ENCODE measurements at places on chromosomes 11 and 22.

DNA sequence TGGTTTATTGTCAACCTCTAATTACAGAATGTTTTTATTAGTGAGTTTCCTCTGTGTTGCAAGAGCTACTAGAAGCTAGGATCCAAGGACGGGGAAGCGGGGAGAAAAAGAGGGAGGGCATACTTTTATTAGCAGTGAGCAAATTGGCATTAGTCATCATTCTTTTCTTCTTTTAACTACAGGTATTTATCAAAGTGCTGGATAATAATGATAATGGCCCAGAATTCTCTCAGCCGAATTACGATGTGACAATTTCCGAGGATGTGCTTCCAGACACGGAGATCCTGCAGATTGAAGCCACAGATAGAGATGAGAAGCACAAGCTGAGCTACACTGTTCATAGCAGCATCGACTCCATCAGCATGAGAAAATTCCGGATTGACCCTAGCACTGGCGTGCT lies 179.7 kb upstream of the MTNR1B start:
- no peak overlapping the region for H3K27ac ChIP-seq
- H3K4me3 ChIP-seq = no peak overlapping the region
- no peaks in the 10 kb centered on the region for H3K36me3 ChIP-seq
- H3K27me3 ChIP-seq = peaks cover 3% of the 10 kb centered on the region
- no peak for DNase-seq

DNA sequence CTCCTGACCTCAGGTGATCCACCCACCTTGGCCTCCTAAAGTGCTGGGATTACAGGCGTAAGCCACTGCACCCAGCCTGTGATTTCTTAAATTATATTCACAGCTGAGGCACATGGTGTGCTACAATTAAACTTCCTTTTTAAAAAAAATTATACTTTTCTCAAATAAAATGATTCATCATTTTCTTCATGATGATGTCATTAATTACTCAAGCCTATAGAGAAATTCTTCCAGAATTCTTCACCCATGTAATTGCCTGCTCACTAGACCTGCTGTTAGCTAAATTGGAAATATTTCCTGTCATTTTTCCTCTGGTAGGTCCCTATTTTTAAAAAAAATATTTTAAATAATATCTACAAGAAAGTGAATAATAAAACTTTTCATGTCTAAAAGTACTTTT lies 440.0 kb upstream of the ANO3 start:
- no peak for DNase-seq
- peaks cover 2% of the 10 kb centered on the region for H3K27me3 ChIP-seq
- H3K4me3 ChIP-seq = no peak overlapping the region
- no peak overlapping the region for H3K27ac ChIP-seq
- H3K4me1 ChIP-seq = no peaks in the 10 kb centered on the region

DNA sequence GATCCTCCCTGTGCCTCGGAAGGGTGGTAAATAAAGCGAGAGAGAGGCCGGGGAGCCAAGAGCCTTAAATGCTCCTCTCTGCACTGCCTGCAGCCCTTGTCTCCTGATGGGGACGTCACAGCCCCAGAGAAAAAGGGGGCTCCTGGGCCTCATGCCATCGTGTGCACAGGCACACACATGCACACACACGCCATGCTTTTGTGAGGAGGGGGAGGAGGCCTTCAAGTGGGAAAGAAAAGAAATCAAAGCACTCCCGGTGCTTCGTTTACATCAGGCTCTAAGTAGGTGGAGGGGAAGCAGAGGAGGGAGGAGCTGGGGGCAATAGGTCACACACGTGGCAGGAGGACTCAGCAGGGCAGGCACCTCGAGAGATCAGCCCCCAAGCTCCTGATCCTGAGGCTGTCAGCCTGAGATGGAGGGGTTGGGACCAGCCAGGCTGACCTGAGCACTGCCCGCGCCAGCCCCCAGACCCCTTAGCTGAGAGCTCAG lies 68.2 kb upstream of the NECTIN1 start:
- H3K4me3 ChIP-seq = no peak overlapping the region
- peaks cover 15% of the 10 kb centered on the region for H3K27me3 ChIP-seq
- no peak for DNase-seq
- no peaks in the 10 kb centered on the region for H3K36me3 ChIP-seq
- H3K27ac ChIP-seq = no peak overlapping the region
- H3K4me1 ChIP-seq = no peaks in the 10 kb centered on the region

DNA sequence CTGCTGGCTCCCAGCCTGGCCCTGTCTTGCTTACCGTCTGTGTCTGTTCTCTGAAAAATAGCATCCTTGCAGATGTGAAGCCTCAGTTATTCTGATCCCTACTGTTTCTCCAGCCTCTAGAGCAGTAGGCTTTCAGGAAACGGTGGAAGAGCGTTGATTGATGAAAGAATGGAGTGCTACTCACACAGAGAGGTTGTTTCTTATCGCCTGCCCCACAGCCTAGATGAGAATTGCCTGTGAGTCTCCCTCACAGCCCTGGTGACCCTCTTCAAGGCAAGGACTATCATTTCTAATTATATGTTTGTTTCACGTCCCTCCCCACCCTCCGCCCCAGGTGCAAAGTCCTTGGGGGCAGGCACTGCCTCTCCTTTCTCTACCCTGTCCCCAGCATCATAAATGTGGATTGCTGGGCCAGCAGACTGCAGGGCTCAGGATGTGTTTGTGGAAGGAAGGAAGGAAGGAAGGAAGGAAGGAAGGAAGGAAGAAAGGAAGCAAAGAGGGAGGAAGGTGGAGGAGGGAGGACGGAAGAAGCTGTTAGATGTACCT lies 575.3 kb upstream of the B3GAT1 start:
- no peaks in the 10 kb centered on the region for H3K36me3 ChIP-seq
- peaks cover 6% of the 10 kb centered on the region for H3K27me3 ChIP-seq
- DNase-seq = no peak
- peaks cover 4% of the 10 kb centered on the region for H3K4me1 ChIP-seq

DNA sequence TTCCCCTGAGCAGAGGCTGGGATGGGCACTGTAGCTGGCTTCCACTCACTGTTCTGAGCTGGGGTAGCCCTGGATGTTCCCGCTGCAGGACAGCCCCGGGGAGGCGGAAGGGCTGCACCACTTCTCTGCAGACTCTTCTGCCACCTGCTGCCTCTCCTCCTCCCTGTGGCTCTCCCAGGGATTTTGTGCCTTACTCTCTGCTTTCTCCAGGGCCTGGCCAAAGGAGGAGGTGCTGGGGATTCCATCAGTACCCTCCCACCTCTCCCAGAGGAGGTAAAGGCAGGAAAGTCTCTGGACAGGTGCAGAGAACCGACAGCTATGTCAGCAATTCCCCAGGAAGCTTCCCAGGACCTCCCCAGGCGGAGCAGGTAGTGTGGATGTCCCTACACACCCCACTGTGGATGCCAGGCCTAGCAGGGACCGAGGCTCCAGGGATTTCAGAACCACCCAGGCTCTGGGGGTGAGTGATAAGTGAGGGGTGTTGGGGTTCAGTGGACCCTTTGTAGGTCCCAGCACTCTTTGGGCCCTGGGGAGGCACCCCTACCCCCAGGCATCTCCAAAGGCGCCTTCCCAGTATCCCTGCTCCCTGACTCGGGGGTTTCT lies 11.3 kb downstream of the DUSP8 start:
- H3K4me3 ChIP-seq = no peak overlapping the region
- H3K36me3 ChIP-seq = no peaks in the 10 kb centered on the region
- DNase-seq = no peak
- no peaks in the 10 kb centered on the region for H3K4me1 ChIP-seq
- peaks cover 14% of the 10 kb centered on the region for H3K27me3 ChIP-seq
- no peak overlapping the region for H3K27ac ChIP-seq
